Kasumi-1 (cell line): ENCODE measurements at places on chromosomes 1 and 21.

DNA sequence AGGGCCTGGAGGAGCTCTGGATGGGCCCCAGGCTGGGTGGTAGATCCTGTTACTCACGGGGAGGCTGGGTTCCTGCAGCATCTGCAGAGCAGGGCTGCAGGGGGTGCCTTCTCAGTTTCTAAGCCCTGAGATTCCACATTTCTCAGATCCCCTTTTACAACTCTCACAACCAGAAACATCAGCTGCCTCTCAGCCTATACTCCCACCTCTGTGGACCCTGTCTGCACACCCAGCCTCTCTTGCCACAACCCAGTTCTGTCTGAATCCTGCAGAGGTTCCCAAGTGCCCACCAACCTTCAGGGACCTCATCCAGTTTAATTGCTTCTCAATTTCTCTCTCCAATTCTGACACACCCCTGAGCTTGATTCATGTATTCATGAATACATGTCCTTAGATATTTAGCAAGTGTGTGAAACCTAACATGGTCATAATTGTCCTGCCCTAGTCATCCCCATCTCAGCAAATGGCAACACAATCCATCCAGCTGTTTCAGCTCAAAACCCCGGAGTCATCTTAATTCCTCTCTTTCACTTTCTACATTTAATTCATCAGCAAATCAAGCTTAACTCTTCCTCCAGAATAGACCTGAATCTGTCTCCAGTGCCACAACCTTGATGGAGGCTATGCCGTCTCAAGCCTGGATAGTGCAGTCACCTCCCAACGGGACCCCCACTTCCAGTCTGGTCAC lies 57.0 kb upstream of the NEK2 start:
- no peak for DNase-seq

GRCh38 chr1:24959623-24959975 lies 29.5 kb upstream of the RUNX3 start:
- no peak for DNase-seq

DNA sequence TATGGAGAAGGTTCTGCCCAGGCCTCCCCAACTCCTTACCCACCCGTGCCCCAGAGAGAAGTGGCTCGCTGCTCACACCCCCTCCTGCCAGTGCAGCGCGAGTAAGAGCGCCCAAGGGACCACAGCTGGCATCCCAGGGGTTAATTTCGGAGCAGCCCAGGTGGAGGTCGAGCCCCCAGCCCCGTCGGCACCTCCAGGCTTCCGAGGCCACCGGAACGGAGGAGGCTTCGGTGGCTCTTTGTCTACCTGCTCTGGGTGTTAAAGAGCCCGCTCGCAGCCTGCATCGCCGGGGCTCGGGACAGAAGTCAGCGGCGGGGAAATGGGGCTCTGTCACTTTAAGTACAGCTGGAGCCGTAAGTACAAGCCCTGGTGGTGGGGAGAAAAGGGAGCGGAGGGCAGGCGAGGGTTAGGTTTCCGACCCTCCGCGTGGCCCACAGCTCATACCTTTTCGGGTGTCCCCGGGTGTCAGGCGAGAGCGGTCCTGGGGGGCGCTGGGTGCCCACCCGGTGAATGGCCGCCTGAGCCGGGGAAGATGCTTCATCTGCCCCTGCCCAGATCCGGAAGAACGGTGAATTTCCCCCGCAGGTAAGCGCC lies 89.4 kb upstream of the IPO9 start:
- peak; percentile 42 for DNase-seq

- no peak for DNase-seq
These were observed 10.0 kb downstream of the GJA8 start for GRCh38 chr1:147912553-147912952.

GRCh38 chr1:175498002-175498401 lies 245.4 kb downstream of the TNR start:
- no peak for DNase-seq

GRCh38 chr1:114589122-114589521 lies 7.7 kb upstream of the BCAS2 start:
- DNase-seq: no peak

- no peak for DNase-seq
These were observed 15.5 kb downstream of the AZIN2 start for GRCh38 chr1:33096363-33097005.

DNA sequence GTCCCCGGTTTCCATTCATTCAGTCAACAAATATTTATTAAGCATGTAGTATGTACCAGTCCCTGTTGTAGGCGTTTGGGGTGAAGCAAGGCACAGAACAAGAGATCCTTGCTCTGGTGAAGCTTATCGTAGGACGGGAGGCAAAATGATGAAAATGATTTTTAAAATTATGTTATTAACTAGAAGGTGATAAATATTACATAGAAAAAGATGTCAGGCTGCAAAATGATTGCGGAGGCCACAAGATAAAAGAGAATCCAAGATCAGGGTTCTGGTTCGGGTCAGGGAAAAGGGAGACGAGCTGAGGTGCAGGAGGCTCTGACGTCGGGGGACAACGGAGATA lies 602 bp upstream of the CGN start:
- DNase-seq: no peak

DNA sequence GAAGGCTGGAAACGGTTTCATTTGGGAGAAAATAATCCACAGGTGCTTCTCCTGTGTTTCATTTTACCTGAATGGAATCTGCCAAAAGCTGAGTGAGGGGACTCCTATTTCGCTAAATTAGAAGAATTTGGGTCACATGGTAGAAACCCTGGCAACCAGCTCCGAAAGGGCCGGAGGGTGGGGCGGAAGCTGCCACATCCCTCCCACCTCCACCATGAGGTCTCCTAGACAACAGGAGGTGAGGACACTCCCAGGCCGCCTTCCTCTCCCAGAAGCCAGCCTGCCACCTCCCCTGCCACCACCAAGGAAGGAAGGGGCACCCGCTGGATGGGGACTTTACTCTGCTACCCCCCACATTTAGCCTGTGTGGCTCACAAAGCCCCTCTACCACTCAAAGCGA lies 199.9 kb upstream of the ZC3H12A start:
- no peak for DNase-seq

DNA sequence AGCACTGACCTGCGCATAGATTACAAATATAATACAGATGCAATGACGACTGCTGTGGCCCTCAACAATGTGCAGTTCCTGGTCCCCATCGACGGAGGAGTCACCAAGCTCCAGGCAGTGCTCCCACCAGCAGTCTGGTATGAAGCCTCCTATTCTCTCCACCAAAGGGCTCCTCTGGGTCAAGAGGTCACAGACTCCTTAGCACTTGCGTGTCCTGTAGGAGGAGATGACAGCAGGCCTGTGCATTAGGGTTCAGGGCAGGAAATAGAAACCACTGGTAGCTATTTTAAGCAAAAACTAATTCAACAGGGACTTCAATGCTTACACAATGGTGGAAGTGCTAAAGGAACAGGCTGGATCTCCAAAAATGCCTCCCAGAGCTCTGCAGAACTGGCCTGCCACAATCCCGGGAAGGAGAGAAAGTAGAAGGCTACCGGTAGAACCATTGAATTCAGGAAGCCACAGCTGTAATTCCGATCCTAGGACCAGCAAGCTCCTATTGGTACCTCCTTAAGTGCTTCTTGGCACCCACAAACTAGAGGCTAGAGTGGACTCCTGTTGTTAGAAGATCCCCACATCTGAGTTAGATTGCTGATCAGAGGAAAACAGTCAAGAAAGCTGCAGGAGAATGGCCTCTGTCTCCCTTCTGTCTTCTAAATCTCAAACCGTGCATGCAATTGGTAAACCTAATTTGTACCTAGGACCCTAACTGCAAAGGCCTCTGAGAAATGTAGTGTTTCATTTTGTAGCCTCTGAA lies 12.7 kb upstream of the DYNLT5 start:
- peak; percentile 68 for DNase-seq

DNA sequence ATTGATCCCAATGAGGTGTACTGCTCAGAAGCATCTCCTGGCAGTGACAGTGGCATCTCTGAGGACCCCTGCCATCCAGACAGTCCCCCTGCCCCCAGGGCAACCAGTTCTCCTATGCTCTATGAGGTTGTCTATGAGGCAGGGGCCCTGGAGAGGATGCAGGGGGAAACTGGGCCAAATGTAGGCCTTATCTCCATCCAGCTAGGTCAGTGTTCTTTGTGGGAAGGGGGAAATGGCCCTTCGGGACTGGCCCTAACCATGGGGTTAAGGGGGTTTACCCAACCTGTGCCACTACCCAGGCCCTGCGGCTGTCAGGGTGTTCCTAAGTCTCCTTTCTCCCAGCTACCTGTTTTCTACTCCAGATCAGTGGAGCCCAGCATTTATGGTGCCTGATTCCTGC lies 1.3 kb downstream of the CREB3L4 start:
- no peak for DNase-seq

DNA sequence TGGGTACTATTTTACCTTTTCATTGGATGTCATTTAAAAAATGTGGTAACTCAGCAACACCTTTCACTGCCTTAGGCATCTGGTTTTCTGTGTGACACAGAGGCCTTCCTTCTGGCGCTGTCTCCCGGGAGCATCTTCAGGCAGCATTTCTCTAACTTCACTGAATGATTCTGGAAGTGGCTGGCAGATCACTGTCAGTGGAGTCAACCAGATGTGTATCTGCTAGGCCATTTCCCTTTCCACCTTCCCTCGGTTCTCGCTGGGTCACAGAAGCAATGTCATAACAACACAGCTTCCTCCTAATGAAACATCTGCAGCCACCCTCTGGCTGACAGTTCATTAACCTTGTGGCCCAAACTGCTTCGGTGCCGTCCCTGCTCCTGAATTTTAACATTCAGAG lies 137.8 kb downstream of the KIF26B start:
- peak; percentile 79 for DNase-seq

DNA sequence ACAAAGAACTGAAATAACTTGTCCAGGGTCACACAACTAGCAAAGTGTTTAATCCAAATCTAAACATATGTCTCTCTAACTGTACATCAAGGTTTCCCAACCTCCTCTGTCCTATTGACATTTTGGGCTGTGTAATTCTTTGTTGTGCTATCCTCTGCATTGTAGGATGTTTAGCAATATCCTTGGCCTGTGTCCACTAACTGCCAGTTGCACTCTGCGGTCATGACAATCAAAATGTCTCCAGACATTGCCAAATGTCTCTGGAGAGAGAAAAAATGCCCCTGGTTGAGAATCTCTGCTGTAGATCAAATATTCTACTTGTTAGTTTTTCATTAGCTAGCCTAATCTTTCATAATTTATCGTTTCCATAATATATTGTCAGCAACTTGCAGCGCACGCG lies 353.4 kb upstream of the NEGR1 start:
- no peak for DNase-seq

- DNase-seq: no peak
These were observed 79.8 kb upstream of the ROR1 start for GRCh38 chr1:63693944-63694571.

DNA sequence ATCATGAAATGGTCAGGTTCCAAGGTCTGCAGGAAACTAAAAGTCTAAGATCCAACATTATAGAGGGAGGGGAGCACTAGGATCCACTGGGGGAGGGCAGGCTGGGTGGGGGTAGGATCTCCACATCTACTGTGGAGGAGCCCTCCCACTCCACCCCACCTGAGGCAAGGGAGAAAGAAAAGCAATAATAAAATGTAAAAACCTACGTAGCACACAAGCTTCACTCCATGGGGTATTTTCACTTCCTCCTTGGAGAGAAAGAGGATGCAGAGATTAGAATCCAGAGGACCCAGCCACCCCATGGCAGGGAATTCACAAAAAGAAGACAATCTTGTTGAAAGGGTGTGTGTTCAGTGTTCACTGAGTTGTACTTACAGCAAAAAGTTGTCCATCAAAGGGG lies 14.4 kb downstream of the SPOCD1 start:
- DNase-seq: no peak

DNA sequence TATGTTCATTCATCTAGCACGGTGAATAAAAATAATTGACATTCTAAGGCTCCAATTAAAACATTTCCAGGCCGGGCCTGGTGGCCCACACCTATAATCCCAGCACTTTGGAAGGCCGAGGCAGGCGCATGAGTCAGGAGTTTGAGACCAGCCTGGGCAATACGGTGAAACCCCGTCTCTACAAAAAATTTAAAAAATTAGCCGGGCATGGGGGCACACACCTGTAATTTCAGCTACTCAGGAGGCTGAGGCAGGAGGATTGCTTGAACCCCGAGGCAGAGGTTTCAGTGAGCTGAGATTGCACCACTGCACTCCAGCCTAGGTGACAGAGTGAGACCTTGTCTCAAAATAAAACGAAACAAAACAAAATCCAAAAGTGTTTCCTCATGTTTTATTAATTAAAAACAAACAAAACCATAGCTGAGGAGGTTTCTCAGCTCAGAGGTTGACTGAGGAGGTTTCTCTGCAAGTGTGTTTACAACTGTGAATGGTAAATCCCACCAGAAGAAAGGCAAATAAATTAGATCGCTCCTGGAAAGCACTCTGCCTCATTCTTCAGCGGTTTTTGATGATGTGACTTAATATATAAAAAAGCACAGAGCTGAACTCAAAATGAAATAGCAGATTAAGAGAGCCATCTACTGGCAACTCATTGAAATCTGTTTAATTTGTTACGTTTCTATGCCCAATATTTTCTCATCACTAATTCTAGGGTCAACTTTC lies 37.7 kb upstream of the ATG4C start:
- peak; percentile 75 for DNase-seq

DNA sequence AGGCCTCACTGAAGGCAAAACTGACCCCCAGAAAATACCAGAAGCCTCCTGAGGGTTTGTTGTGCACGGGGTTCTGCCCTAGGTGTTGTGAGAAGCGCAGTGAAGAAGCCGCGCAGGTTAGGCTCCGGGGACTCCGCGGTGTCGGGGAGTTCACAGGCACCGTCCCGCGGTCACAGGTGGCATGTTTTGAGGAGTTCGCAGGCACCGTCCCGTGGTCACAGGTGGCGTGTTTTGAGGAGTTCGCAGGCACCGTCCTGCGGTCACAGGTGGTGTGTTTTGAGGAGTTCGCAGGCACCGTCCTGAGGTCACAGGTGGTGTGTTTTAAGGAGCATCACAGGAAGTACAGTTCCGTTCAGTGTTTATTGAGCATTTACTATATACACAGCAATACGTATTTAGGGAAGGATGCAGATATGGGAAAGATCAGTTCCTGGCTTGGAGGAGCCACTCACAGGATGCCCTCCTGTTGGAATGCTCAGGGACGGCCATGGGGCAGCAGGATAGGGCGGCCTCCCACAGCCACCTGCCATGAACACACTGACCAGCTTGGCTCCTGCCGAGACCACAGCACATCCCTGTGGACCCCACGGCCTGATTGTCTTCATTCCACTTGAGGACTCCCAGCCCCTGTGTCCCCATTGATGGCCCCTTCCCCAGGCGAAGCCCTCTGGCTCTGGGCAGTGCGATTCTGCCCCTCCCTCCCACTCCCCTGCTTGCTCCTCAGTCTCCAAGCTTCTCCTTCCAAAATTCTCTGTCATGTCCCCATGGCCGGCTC lies 86.0 kb upstream of the VAMP3 start:
- DNase-seq: no peak

DNA sequence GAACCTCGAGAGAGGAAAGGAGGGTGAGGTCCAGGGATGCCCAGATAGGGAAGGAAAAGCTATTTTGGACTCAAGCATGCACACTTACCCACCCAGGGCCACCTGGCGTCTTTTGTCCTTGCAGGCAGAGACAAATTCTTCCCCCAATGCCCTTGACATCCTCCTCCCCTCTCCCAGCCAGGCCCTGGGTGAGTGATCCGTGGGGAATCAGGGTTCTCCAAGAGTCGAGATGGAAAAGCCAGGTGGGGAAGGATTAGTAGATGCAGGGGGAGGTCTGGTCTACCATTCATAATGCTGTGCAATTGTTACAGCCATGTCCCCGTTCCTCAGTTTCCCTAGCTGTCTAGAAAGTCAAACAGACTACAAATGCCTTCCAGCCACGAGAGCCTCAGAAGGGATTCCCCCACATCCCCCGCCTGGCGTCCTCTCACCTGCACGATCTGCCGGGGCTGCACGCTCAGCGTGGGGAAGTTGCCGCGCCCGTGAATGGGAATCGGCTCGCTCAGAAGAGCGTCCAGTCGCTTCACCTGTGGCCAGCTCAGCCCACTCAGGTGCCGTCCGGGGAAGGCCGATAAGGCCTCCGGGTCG lies 580 bp downstream of the TENT5B start:
- DNase-seq: no peak
